T-helper 17 cell (primary cell): ENCODE measurements at places on chromosomes 12 and 14. TPM values are rescaled to one million over a fixed set of nuclear protein-coding genes. Genes with fewer than 3 reads are reported as not detected.

DNA sequence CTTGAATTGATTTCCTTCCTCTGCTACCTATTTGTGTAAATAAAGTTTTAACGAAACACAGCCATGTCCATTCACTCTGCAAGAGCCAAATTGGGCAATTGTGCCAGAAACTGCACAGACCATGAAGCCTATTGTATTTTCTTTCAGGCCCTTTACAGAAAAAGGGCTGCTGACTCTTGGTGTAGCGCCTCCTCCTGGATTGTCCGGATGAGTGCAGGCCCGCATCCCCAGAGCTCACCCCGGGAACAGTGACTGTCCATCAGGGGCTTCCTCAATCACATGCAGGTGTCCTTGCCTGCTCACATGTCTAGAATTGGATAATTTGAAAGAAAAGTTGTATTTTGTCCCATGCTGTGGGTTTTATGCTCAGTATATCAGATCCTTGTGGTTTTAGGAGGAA, 1282.2 kb downstream of the AACS start:
- no peaks in the 10 kb centered on the region for H3K36me3 ChIP-seq
- no peaks in the 10 kb centered on the region for H3K4me1 ChIP-seq
- H3K27ac ChIP-seq: no peak overlapping the region
- H3K4me3 ChIP-seq: no peak overlapping the region
- no peaks in the 10 kb centered on the region for H3K27me3 ChIP-seq

GRCh38 chr12:52903855-52904508, 894 bp downstream of the KRT8 start:
- H3K4me3 ChIP-seq: peak overlapping the region; percentile 87
- peaks cover 12% of the 10 kb centered on the region for H3K4me1 ChIP-seq
- peaks cover 2% of the 10 kb centered on the region for H3K36me3 ChIP-seq
- H3K27ac ChIP-seq: no peak overlapping the region

Gene HOXC10
- total RNA-seq: not detected

Gene GPR137C
- 0.37 TPM for total RNA-seq
